ENCODE measurements at places on chromosomes 12 and 14. TPM values are rescaled to one million over a fixed set of nuclear protein-coding genes. Genes with fewer than 3 reads are reported as not detected.
A peak's percentile ranks its signal among the peaks of the same experiment; 100 is the strongest.

The PTPRB gene
- total RNA-seq, result not detected

The PTPRO gene
- total RNA-seq, result 2.6 TPM

The SDR9C7 gene
- total RNA-seq, result not detected

The RPS6KL1 gene
- total RNA-seq, result 4.3 TPM

DNA sequence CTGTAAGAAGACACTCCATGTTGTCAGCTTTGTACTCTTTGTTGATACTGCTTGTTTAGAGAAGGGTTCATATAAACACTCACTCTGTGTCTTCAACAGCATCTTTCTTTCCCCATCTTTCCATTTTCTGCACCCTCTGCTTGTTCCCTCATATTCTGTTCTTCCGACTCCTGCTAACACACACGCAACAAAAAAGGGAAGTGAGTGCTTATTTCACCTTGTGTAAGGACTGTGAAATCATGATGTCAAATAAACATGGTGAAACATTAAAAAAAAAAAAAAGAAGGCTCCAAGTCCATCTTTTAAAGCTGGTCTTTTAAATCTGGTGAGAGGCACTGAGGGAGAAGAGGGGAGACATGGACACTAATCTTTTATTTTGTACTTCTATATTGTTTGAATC, 145.4 kb downstream of the RPAP3 start:
- DNase-seq, result no peak

GRCh38 chr14:68099495-68100045, 280.0 kb downstream of the RAD51B start:
- DNase-seq, result no peak

DNA sequence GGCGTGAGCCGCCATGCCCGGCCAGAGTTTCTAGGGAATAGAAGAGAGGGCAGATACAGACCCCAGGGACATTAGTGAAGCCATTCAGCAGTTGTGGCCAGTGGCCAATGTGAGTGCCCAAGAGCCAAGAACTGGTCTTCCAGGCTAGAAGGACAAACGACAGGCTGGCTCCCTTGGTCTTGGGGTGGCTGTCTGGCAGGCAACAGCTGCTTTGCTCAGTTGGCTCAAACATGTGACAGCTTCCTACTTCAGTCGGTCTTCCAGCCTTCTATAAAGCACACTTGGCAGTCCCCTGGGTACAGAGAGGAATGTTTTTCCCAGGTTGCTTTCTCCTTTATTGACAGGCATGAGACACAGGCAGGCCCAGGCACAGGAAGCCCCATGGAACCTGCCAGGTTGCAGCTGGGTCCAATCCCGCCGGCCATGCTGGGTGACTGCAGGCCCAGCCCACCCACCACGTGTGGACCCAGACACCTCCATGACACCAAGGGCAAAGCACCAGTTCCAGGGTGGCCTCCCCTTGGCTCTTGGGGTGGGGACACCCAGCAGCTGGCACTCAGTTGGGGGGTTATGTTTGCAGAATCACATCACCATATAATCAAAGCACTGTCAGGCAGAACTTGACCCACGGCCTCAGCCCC, 15.4 kb downstream of the CHGA start:
- no peak for DNase-seq

GRCh38 chr14:32374155-32374554, 45.1 kb downstream of the AKAP6 start:
- DNase-seq, result no peak

DNA sequence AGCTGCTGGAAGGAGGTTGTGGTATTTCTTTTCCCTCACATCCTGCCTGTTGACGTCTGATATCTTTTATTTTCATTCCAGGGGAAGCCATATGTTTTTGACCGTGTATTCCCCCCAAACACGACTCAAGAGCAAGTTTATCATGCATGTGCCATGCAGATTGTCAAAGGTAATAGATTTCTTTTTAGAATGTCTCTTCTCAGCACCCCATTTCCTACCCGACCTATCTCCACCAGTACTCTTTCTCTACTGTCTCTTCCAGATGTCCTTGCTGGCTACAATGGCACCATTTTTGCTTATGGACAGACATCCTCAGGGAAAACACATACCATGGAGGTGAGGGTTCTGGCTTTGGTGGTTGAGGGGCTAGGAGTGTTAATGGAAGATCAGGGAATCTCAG, 13.5 kb downstream of the KIF5A start:
- no peak for DNase-seq

GRCh38 chr12:56628671-56629458, 1.3 kb downstream of the BAZ2A start:
- DNase-seq, result peak; percentile 79

GRCh38 chr14:23562822-23563472, 4.6 kb downstream of the AP1G2 start:
- DNase-seq, result peak; percentile 65

- no peak for DNase-seq
Measured at GRCh38 chr12:121205491-121205890, 4.4 kb upstream of the P2RX4 start.

DNA sequence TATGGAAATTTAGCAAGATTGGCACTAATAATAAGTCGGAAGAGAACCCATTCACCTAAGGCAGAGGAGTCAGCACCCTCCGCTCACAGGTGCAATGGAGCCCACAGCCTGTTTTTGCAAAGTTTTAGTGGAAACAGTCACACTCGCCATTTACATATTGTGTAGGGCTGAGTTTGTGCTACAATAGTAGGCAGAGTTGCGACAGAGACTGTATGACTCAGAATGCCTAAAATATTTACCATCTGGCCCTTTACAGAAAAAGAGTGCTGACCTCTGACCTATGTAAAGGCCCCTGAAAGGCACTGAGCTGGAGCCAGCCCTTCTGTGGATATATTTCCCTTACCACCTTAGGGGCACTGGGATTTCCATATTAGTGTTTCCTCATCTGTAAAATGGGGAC, 79.0 kb downstream of the PRIMA1 start:
- DNase-seq, result no peak

DNA sequence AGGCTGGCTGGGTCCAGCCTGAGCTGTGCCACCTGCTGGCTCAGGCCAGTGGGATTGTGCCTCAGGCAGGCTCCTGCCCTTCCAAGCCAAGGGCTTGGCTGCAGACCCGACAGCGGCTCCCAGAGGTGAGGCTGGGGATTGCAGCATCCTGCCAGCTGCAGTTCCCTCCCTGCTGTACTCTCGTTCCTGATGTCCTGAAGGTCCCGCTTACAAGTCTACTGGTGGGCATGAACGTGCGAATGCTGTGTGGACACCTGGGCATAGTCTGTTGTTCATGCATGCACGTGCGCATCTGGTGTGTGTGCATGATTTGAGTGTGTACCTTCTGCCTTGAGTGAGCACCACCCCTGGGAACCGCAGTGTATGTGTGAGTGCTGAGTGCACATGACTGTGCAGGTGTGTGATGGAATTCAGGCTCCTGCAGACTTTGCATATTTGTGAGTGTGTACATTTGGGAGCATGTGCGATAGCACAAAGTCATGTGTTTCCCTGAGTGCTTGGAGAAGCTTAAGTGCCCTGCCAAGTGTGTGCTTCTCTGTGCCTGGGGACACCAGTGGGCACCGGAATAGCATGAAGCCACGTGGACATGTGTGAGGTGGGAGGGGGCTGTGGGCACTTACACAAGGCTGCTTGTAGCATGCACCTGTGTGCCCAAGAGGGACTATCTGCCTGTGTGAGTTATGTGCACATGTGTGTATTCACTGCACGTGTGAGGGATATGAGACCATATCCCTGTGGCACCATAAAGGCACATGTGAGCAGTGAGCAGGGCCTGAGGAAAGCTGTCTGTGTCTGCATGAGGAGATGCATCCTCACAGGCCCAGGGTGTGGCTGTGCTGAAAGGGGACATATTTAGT, 19.3 kb upstream of the KRT7 start:
- peak; percentile 71 for DNase-seq

DNA sequence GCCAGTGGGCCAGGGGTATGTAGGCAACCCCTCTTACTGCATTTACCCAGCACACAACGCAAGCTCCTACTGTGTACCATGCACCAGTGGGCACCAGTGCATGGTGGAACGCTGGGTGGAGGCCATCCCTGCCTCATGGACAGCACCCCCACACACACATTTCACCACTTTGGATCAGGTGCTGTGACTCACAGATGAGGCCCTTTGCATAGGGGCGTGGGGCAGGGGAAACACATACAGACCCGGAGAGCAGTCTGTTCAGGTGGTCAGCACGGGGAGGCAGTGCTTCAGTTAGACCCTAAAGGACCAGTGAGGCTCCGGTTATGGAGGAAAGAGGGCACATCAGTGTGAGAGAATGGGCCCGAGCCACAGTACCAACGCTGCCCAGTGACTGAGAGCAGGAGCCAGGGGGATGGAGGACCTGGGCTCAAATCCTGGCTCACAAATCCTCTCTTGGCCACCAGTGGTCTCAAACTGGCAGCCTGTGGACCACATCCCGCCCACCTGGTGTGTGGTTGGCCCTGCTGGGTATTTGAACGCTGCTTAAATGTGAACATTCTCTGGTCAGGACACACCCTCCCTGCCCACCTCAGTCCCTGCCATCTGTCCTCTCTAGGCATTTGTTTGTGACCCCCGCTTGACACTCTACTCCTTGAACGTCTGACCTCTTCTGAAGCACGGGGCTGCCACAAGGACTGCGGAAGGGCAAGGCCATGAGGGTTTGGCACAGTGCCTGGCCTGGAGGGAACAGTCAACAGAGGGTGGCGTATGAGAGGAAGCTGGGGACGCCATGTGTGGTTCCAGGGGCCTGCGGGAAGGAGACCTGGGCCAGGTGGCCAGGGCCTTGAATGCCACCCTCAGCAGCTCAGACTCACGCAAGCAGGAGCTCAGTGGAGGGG, 46.7 kb downstream of the FAM222A start:
- DNase-seq, result no peak

DNA sequence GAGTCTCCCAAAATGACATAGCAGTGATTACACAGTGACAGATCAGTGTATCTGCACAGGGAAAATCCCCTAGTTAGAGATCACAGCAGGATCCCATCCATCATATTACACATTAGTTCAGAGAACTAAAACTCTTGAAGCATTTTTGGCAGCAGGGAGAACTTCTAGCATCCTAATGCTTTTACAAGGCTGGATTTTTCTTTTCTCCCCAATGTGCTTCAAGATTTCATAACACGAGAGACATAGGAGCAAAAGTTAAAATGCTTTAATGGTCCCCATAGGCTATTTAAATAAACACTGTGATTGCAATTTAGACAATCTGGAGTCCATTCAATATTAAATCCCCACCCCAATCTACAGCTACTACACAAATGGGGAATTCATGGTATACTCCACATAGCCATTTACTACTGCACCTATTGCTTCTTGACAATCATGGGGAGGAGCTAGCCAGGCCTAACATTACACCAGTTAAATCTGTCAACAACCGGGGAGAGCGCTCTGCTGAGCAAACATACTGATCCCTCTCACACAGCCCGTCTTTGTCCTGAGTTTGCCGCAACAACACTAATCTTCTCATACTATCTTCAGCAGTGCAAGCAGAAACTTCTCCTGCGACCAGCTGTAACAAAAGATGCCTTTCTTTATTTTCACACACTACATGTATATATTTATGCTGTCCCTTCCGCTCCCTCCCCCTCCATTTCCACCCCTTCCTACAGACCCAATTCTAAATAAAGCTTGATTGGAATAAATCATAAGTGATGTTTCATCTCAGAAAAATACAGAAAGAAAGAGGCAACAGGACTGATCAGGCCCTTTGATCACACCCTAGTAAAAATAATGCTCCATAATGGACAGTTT, 120.3 kb upstream of the SOX5 start:
- no peak for DNase-seq

DNA sequence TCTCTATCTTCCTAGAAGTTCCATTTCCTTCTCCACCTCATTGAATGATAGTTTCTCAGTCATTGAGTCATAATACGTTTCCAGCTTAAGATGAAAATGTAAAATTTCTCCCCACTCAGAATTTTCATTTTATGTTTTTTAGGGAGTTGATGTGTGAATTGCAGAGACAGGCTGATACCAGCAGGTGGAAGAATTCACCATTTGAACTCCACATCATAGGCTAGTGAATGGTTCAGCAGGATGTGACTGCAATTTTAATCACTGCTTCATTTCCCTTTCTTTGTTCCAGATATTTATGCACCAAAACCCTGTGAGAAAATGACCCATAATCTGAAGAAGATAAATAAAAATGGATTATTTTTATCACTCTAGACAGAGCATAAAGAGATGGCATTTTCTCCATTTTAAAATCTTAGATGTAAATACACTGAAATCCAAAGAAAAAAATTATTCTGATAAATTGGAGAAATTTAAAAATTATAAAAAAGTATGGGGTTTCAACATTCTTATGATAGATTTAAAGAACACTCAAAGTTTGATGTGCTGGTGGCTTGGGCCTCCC, 10.6 kb upstream of the PYGL start:
- no peak for DNase-seq

- peak; percentile 12 for DNase-seq
Measured at GRCh38 chr12:5960783-5961182, 15.7 kb upstream of the ANO2 start.

DNA sequence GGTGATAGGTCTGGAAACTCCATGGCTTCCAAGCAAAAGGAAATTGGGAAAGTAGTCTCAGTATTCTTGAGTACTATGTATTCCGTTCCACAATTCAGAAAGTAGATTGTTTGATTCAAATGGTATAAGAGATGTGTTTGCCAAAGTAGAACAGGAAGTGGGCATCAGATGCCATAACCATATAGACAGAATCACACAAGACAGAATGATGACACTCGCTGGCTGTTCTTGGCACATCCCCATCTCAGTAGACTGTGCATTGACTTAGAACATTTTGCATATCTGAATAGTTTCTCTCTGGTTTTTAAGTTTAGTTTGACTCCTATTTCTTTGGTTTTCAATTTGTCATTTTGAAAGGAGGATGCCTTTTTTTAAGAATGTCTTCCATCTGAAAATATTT, 221.1 kb upstream of the RGS6 start:
- peak; percentile 30 for DNase-seq
